ENCODE measurements at places on chromosomes 2 and 18.

DNA sequence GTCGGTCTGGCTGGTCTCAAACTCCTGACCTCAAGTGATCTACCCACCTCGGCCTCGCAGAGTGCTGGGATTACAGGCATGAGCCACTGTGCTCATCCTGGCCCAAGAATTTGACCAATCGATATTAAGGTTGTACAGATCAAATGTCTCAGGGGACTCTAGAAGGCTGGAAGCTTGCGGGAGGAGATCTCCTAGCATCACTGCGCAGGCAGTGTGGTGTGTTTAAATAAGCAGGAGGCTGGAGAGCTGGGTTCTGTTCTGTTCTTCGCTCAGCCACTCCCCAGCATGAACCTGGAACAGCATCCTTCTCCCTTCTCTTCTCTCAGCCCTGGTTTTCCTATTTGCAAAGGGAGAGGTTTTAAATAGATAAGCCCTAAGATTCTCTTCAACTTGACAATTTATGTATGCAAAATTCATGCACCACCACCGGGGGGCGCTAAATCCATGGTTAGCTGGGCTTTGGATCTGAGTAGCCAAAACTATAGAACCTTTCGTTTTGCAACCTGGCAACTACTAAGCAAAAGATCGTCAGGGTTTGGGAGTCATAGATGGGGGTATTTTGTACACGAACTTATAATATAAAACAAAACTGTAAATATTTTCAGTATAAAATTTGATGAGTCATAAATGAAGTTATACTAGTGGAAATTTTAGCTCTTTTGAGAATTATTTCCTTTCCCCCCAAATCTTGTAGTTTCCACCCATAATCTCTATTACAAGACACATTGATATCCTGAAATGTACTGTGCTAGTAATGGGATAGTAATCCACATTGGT lies 60.6 kb downstream of the SLC16A14 start:
- DNase-seq = peak; percentile 75

GRCh38 chr2:215476424-215476823 lies 40.6 kb upstream of the FN1 start:
- DNase-seq = no peak

DNA sequence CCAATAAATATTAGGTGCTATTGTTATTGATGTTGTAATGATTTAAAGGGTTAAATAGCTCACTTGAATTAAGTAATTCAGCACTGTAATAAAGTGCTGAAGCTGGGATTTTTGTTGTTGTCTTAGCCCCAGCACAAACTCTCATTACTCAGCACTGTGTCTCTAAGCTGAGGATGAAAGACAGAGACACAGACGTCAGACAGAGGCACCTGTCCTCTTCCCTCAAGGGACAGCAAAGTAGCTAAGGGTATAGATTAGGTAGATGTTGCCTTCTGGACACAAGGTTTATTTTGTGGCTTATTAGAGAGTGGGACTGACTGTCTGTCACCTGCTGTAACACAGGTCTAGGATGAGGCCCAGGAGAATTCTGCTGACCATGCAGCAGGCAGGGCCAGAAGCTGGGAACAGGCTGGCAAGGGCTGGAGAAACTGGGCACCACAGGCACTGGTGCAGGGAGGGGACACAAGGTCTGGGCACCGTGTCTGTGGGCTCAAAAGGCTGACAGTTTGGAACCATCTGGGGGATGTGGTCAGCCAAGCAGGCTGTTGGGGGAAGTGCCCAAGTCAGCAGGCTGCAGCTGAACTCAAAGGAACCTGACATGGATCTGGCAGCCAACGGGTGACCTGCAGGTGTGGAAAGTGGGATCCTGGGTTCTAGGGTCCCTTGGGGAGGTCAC lies 20.0 kb upstream of the PTPN4 start:
- no peak for DNase-seq

- DNase-seq = no peak
These were observed 2.3 kb upstream of the INO80D start for GRCh38 chr2:206088248-206088647.

GRCh38 chr2:10887476-10887875 lies 24.3 kb upstream of the KCNF1 start:
- DNase-seq = no peak

GRCh38 chr2:28654663-28655320 lies 96.8 kb upstream of the PPP1CB start:
- DNase-seq = no peak

- no peak for DNase-seq
These were observed 184.2 kb downstream of the ZNF521 start for GRCh38 chr18:25167612-25168410.

GRCh38 chr2:239253264-239253663 lies 147.6 kb downstream of the HDAC4 start:
- DNase-seq = no peak

- DNase-seq = no peak
These were observed 206.1 kb downstream of the KLHL29 start for GRCh38 chr2:23591111-23591510.

DNA sequence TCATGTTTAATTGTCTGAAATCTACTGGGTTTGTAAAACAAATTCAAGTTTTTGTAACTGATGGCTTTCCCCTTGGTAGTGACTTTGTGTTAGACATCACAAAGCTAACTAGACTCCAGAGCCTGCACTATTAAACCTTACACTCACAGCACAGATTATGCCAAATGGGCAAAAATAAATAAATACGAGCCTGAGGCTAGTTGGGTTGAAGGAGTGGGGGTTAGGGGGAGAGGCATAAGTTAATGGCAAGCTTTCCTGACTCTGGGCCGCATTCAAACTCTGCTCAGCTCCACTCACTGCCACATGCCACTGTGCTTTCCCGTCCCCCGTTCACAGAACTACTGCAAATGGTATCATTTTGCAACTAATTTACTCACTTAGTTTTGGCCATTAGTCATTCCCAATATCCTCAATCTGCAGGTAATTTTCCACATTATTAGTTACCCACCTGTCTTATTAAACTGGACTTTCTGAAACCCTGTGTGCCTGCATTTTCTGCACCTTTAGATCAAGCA lies 1079.9 kb upstream of the PIK3C3 start:
- no peak for DNase-seq

- no peak for DNase-seq
These were observed 73.7 kb upstream of the DPP10 start for GRCh38 chr2:114368705-114369104.

DNA sequence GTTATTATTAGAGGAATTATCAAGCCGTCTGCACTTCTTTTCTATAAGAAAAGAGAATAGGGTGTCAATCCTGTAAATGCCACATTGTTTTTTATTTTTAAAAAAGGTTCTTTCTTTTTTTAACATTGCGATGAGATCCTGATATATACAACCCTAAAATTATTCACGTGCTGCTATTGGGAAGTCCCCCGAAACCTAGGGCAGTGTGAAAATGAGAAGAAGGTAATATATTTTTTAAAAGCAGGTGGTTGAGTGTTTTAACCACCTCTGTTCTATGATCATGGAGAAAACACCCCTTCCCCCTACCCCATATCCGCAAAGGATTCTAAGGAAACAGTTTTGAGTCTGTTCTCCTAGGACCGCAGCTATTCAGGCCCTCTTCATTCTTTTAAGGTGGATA lies 94.5 kb upstream of the KLHL14 start:
- no peak for DNase-seq

GRCh38 chr18:56269958-56270357 lies 368.4 kb downstream of the TXNL1 start:
- DNase-seq = no peak

DNA sequence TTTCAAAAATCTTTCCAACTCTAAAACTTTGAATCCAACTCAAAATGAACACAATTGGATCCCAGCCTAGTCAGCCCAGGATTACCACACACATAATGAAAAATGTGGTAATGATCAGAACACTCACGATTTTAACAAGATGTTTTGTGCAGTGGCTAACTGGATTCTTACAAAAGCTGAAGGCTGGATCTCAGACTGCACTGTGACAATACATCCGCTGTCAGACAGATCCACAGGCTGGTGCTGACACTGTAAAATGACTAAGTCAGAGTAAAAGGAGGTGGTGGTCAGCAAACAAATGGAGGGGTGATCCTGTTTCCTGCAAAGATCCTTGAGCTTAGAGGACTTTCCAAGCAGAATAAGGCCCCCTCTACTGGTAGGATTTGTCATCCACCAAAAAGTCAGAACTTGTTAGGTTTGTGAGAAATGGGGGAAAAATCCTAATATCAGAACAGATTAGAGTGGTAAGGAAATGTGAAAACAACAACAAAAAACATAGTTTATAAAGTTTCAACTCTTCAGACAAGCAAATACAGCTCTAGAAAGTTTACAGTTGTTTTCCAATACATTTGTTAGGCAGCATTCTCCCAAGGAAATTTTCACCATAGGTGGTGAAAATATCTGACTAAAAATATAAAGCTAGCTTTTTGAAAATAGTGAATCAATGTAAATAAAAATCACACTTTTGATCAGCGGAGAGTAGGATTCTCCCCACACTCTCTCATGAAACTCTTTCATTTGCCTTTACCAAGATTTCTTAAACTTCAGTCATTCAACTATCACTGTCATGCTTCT lies 211.9 kb downstream of the AGPS start:
- DNase-seq = no peak

- no peak for DNase-seq
These were observed 478.5 kb upstream of the ZEB2 start for GRCh38 chr2:144998435-144998834.

GRCh38 chr2:71681626-71682025 lies 228.3 kb downstream of the DYSF start:
- no peak for DNase-seq

- no peak for DNase-seq
These were observed 54.4 kb downstream of the VAPA start for GRCh38 chr18:9968081-9968848.

- DNase-seq = no peak
These were observed 80.9 kb downstream of the SMC6 start for GRCh38 chr2:17672583-17673317.

DNA sequence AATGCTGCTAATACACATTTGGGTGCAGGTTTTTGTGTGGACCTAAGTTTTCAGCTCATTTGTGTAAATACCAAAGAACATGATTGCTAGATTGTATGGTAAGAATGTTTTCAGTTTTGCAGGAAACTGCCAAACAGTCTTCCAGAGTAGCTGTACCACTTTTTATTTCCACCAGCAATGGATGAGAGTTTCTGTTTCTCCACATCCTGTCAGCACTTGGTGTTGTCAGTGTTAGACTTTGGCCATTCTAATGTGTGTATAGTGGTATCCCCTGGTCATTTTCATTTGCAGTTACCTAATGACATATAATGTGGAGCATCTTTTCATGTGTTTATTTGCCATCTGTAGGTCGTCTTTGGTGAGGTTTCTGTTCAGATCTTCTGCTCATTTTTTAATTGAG lies 336.4 kb downstream of the GBX2 start:
- no peak for DNase-seq

DNA sequence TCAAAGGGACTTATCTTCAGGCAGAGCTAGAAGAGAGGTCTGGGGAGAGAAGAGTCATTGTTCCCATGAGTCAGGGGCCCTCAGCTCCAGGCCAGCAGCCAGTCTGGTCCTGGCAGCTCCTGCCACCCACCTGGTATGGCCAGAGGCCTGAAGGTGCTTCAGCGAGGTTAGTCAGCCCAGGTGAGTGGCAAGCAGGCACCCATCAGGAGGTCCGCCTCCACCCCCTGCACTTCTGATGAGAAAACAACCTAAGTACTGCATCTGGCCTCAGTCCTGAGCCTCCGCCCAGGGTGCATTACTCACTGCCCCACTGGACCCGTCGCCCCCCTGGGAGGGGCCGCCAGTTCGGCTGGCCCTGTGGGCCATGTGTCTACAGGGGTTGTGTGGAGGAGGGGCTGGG lies 130.2 kb downstream of the INHBB start:
- no peak for DNase-seq

- DNase-seq = no peak
These were observed 62.8 kb downstream of the BOD1L2 start for GRCh38 chr18:57209713-57210106.

DNA sequence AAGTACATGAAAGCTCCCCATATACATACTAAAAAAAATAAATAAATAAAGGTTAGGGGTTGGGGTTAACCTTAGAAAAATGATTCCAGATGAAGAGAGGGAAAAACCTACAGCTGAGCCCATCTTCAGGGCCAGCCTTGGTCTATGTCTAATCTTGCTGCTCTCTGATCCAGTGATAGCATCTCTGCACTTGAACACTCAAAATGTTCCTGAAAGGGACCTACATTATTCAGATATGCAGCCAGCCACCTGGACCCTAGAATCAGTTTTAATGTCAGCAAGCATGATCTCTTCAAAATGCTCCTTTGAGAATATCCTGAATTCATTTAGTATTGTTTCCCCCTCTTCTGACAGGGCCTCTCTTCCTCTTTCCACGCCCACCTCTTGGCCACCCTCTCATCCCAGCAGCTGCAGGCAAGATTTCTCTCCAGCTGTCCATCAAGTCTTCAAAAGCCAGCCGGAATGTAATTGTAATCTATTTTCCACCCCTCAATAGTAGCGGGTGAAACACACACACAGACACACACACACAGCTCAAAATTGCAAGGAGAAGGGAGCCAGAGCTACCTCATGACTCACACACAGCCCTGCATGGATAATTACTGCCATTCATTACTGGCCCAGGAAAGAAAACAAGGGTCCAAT lies 135.5 kb downstream of the MYO3B start:
- DNase-seq = no peak

DNA sequence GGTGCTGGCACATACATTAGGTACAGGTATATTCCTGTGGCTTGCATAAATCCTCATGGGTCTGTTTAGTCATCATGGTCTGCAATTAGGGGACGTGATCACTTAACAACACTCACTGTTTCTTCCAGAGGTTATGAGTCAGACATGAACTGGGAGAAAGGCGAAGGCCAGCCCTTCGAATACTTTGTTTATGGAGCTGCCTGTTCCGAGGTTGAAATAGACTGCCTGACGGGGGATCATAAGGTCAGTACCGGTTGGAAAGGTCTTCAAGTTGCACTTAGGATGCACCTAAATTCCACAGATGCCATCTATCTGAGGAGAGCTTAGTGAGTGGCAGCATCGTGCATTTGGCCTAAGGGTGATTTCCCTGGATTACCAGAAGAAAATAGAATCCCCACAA lies 76.9 kb downstream of the AOX1 start:
- no peak for DNase-seq

- DNase-seq = no peak
These were observed 50.2 kb downstream of the NFATC1 start for GRCh38 chr18:79445696-79446561.

GRCh38 chr2:177633910-177634294 lies 241.3 kb downstream of the AGPS start:
- DNase-seq = no peak

DNA sequence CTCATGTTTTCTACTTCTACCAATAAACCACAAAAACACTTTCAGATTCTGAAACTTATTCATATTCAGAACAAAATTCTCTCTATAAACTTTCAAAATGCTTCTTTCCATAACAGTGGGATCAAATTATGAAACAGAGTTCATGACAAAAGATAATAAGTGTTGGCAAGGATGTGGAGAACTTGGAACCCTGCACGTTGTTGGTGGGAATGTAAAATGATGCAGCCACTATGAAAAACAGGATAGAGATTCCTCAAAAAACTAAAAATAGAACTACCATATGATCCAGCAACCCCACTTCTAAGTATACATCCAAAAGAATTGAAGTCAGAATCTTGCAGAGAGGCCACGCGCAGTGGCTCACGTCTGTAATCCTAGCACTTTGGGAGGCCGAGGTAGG lies 45.4 kb downstream of the GEMIN6 start:
- DNase-seq = no peak

- no peak for DNase-seq
These were observed 936.1 kb downstream of the SUCLG1 start for GRCh38 chr2:83522891-83523493.

- DNase-seq = no peak
These were observed 17.2 kb downstream of the LTBP1 start for GRCh38 chr2:32963941-32964340.

GRCh38 chr18:56982766-56983165 lies 164.1 kb upstream of the BOD1L2 start:
- no peak for DNase-seq
